HT-29 (cell line): ENCODE measurements at places on chromosomes 3 and 15.

DNA sequence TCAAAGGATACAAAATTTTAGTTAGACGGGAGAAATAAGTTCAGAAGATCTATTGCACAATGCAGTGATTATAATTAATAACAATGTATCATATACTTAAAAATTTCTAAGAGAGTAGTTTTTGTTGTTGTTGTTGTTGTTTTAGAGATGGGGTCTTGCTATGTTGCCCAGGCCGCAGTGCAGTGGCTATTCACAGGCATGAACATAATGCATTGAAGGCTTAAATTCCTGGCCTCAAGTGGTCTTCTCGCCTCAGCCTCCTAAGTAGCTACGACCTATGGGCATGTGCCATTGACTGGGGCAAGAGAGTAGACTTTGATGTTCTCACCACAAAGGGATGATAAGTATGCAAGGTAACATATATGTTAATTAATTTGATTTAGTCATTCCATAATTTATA, 7.5 kb downstream of the STRIT1 start:
- no peak for DNase-seq

- no peak for DNase-seq
These were observed 904 bp upstream of the MCTP2 start for GRCh38 chr15:94230431-94230882.

GRCh38 chr3:6444888-6445658, 415.8 kb upstream of the GRM7 start:
- DNase-seq = no peak

- DNase-seq = no peak
These were observed 354.6 kb downstream of the CADM2 start for GRCh38 chr3:85313380-85313779.

DNA sequence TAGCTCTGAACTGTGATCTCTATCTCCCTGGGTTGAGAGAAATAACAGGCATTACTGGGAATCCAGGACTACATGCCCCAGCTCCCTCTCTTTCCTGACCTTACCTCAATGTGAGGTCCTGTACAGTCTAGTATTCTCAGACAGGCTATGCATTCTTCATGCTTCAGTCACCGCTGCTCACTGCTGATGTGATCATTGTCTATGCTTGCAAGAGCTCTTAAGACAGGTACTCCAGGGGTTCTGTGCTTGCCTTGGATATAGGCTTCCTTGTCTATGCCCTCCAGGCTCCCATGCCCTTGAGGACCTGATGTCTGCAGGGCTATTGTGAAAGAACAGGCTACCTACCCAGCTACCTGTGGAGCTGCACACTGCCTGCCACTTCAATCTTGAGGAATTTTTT, 183.6 kb downstream of the MBNL1 start:
- no peak for DNase-seq

GRCh38 chr3:26624209-26624765, 1.7 kb downstream of the LRRC3B start:
- no peak for DNase-seq

GRCh38 chr15:91535856-91536500, 317.5 kb upstream of the SLCO3A1 start:
- no peak for DNase-seq

DNA sequence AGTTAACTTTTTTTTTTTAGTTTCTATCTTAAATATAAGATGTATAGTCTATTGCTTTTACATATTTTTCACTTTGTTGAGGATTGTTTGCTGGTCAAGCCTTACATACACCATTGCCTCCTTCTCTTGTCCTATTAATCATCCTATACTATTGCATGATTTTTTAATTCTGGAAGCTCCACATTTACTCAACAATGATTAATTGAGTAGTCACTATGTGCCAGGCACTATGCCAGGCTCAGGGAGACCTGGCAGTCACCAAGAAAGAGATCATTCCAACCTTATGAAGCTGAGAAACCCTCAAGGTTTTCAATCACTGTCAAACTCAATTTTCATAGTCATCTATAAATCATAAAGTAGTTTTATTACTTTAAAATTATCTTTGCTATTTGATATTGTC, 626.2 kb downstream of the IGSF11 start:
- no peak for DNase-seq

DNA sequence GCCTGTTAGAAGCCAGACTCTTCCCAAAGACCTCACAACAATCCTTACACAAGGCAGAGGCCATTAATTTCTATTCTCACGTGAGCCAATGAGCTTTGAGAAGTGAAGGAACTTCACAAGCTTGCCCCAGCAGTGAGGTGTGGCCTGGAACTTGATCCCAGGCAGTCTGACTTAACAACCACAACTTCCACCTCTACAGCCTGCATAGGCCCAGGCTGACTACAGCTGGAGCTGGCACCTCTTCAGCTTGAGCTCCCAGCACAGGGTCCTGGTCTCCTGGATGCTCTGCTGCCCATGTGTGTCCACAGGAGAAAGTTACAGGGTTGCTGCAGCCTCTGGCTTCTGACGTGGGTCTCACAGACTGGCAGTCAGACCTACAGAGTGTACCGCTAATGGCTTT, 111.0 kb downstream of the ERC2 start:
- DNase-seq = no peak

DNA sequence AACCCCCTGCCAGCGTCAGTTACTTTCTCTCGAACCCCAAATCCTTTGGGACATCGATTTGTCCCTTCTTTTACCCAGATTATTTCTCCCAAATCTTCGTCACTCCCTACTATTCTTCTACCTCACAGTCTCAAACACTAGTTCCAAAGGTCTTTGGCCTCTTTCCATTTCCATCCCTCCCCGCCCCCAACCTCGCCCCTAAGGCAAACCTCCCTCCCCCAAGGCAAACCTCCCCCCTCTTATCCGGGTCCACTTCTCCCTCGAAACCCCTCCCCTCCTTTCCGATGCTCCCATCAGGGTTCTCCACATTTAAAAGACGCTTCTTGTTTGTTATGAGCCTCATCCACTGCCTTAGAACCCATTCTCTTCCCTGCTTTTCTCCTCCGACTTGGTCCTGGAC, 583 bp downstream of the EAF1 start:
- no peak for DNase-seq

- DNase-seq = no peak
These were observed 60.2 kb downstream of the FBLN2 start for GRCh38 chr3:13608969-13609725.
